ENCODE measurements at places on chromosomes 16 and 17. TPM values are rescaled to one million over a fixed set of nuclear protein-coding genes. Genes with fewer than 3 reads are reported as not detected.

The VMP1 gene
- total RNA-seq = 82.8 TPM

DNA sequence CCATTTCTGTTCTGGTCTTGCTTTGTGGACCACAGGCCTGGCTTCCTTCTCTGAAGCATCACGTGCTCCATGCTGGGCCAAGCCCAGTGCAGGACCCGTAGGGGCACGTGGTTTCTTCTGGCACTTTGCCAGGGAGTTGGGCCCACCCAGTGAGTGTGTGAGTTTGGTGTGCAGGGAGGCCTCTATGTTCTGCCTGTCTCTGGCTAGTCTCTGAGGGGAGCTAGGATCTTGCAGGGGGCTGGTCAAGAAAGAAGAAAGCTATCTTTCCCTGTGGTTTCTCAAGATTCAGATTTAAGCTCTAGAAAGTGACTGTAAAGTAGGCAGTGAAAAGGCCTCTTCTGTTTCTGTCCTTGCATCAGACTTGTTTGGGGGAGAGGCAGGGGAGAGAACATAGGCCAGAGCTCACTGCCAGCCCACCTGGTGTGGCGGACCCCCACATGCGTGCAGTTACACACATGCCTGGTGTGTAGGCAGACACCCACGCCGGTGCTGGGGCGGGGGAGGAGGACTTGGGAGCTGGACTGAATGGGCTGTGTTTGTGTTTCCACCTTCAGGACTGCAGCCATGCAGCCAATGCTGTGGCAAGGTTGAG lies 11.8 kb downstream of the LASP1 start:
- DNase-seq = no peak

The NOTUM gene
- 0.38 TPM for total RNA-seq

- DNase-seq = no peak
These were observed 13.8 kb upstream of the KRTAP9-2 start for GRCh38 chr17:41212524-41213169.

The DOC2A gene
- 0.38 TPM for total RNA-seq

DNA sequence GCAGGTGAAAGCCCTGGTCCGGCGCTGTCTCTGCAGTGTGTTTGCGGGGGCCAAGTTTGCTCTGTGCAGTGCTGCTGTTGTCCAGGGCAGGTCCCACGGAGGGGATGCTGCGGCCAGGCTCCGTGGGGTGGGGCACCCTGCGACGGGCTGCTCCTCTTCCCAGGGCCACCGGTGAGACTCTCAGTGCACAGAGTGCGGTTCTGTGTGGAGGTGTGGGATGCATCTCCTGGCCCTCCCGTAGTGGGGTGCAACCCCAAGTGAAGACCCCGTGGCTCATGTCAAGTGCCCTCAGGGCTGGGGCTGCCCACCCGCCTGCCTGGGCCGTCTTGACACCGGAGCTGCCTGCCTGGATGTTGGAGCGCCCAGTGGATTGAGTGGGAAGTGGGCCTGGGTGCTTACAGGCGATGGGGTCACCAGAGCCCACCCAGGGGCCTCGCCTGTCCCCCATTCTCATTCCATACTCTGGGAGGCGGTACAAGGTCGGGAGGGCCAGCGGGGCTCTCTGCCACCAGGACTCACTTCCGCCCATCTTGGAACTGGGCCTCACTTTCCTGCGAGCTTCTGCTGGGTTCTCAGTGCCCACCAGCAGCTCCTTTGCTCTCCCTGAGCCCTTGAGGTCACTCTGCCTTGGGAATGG lies 119.9 kb downstream of the BANP start:
- no peak for DNase-seq

- DNase-seq = no peak
These were observed 816.2 kb downstream of the CDH11 start for GRCh38 chr16:64305663-64306062.

DNA sequence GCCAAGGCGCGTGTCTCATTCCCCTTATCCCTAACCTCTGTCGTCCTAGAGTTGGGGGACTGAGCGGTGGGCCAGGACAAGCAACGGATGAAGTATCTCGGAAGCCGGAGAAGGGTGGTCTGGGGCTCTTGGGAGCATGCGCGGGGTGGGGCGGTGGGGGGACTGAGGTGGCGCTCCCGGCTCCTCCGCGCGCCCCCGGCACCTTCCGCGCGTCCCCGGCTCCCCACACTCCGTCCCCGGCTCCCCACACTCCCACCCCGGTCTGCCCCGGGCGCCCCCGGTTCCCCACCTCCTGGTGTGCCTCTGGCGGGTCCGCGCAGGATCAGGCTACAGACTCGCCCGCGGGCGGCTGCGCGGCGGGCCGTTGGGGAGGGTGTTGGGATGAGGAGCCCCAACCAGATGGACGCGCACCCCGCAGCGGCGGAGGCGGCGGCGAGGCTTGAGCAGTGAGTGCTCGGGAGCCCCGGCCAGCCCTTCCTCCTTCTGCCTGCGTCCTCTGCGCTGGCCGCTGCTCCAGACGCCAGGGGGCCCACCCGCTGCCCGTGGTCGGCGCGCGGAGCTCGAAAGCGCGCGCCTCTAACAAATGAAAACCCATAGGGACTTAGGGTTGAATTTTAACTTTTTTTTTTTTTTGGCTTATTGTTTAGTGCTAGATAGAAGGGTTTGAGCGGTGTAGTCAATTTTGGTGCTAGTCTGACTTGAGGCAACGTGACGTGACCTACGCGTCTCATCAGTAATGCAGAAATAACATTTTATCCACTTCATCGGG lies 5.6 kb upstream of the CRYM start:
- peak; percentile 85 for DNase-seq

Data from cardiac septum (tissue), 1 donor.